Activated gamma-delta T cell treated with Interleukin-2 at 50 U/mL for 16 hours (primary cell): ENCODE measurements at places on chromosomes 1 and 21.

DNA sequence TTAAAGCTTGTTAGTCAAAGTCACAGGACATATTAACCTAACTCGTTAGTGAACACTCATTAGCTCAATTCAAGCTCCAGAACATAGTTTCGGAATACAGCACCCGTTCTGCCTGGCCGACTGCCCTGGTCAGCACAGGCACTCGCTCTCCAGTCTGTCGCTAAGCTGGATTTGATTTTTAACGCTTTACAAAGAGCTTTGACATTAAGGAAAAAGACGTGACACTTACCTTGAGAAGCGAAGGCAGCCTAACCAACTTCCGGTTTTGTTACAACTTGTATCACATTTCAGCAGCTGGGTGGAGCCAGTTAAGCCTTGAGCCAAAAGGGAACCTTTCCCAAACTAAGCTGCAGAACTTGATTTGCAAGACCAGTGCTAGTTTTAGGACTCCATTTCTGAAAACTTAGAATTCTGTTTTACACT, at the start of gene FRRS1:
Gene FRRS1 (minus strand): TSS at position 258 of the 423 bp plus-strand sequence. CDS start 17,867 bp downstream, outside the sequence.
- peak; percentile 20 for DNase-seq

DNA sequence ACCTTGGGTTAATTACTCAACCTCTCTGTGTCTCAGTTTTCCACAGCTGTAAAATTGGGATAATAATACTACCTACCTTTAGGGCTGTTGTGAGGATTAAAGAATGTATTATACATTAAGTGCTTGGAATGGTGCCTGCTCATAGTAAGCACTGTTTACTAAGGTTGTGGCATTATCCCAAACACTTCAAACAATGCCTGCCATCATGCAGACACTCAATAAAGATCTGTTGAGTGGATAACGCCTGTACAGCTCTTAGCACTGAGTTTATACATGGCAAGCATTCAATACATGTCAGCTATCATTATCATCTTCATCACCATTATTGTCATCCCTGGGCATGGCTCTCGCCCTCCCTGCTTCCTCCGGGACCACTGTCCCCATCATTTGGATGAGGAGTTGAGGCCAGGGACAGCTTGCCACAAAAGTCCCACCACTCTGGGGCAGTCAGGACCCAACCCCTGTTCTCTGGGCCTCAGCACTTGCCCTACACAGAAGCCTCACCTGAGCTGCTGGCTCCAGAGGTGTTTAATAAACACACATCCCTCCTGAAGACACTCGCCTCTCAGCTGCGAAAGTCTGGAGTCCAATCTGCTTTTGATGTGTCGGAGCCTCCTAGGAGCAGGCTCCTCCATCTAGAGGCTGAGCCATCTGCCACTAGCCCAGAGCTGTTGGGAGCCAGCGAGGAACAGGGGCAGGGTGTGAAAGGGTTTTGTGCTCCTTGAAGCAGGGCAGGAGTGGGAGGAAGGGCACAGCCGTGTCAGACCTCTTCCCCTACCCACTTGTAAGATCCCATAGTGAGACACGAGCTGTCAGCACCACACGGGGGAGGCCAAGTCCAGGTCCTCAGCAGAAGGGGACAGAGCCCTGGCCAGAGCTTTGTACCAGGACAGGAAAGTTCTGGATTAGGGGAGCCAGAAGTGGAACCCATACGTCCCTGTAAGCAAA, 80.9 kb upstream of the ZC3H12A start:
- DNase-seq = no peak

DNA sequence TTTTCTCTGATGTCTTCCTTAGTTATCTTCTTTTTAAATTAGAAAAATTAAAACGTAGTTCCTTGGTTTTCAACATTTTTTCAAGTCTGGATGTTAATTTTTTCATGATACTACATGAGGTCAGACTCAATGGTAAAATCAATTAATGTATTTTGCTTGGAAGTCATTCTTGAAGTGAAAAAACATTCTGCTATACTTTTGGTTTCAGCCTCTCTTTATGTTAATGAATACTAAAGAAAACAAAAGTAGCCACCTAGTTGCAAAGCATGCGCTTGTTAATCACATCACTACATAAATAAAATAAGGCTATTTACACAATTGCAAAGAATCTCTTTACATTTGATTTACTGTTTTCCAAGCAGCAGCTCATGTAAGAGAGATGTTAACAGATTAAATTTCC, 170.4 kb downstream of the LIPI start:
- no peak for DNase-seq

- no peak for DNase-seq
These were observed 16.8 kb upstream of the CNTN2 start for GRCh38 chr1:205026181-205026580.

DNA sequence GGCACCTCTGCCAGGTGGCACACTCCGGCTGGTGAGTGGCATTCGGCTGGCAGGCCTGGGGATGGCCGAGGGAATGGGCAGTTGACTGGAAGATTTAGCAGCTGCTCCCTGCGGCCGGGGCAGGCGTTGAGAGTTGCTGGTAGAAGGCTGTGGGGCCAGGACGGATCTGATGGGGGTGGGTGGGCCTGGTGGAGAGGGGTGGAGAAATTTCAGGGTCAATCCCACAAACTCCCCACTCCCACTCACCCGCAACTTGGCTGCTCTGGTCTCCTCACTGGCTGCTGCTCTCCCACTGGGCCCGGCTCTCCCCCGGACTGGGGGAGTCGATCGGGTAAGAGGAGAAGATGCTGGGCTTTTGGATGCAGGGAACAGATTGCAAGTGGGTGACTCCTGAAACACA, 2.1 kb downstream of the PSRC1 start:
- no peak for DNase-seq
